ENCODE measurements at places on chromosomes 3 and 15. TPM values are rescaled to one million over a fixed set of nuclear protein-coding genes. Genes with fewer than 3 reads are reported as not detected.

The WNT5A gene
- 4.2 TPM for total RNA-seq

The PSTPIP1 gene
- not detected for total RNA-seq

The NME9 gene
- not detected for total RNA-seq

The GOLGA8S gene
- under 0.01 TPM for total RNA-seq

The DGKG gene
- total RNA-seq: 0.54 TPM

The DNAH1 gene
- total RNA-seq: 2.2 TPM

All from dermis lymphatic vessel endothelial cell (primary cell).